NCI-H2171 (cell line): ENCODE measurements at places on chromosomes 16 and 17.

DNA sequence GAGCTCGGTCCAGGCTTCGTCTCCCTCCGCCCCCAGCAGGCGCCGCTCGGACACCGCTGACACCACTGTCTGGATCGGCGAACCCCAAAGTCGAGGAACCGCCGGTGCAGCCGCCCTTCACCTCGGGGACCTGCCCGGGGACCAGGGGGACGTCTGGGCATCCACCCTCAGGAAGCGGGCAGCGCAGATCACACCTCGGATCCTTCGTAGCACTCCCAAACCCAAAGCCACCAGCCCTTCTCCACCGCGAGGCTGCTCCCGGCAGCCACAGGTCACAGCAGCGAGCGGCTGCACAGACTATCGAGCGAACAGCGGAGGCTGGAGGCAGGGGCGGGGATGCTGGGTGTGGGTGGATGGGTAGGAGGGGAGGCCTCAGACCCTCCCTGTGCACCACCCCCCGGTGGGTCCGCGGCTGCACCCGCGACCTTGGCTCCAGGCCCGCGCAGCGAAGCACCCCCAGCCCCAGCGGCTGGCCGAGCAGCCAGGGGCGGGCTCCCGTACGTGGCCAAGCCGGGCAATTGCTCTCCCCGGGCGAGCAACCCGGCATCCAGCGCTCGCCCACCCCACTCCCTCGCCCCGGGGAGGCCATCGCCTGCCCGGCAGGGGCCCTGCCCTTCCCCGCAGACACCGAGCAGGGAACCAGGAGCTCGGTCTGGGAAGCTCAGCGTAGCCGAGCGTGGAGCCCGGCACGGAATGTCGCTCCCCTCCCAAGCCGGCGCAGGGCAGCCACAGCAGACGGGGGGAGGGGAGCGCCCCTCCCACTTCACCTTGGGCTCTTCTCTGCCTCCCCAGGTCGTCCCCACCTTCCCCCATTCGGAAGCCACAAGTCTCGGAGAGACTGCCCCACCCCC is 1.0 kb downstream of the SDK2 start:
- peak; percentile 15 for DNase-seq

DNA sequence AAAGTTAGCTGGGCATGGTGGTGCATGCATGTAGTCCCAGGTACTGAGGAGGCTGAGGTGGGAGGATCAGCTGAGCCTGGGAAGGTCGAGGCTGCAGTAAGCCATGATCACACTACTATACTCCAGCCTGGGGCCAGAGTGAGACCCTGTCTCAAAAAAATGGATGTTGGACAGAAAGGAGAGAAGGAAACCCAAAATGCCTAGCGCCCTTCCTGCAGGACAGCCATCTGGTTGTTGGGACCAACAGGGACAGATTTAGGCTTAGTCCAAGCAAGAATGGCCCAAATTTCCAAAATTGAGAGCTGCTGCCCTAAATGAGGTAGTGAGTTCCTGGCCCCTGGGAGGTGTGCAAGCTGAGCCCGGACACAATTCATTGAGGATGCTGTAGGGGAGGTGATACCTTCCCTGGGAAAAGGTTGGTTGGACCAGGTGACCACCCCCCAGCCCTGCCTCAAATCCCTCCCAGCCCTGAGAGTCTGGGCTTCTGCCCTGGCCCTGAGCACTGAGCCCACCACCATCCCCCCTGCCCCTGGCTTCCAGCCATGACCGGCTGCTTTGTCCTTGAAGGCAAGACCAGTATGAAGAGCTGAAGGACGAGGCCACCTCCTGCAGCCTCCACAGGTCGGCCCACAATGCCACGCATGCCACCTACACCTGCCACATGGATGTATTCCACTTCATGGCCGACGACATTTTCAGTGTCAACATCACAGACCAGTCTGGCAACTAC is 35.1 kb downstream of the IL21R start:
- DNase-seq: no peak

GRCh38 chr17:20234276-20234675 is 225.1 kb downstream of the SPECC1 start:
- DNase-seq: no peak

DNA sequence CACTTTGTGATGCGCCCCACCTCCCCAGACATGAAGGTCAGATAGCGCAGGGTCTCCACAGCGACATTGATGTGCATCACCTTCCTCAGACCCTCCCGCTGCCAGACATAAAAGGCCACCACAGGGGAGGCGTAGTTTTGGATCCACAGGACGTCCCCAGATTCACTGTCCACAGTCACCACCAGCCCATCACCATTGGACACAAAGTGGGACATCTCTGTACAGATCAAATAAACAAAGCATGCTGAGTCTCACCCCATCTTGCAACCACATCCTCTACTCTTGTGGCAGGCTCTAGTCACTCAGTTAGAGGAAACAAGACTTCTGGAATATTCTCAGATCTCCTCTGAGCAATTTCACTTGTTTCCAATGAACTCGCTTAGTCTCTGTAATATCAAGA is 46.3 kb upstream of the ICAM2 start:
- DNase-seq: no peak

DNA sequence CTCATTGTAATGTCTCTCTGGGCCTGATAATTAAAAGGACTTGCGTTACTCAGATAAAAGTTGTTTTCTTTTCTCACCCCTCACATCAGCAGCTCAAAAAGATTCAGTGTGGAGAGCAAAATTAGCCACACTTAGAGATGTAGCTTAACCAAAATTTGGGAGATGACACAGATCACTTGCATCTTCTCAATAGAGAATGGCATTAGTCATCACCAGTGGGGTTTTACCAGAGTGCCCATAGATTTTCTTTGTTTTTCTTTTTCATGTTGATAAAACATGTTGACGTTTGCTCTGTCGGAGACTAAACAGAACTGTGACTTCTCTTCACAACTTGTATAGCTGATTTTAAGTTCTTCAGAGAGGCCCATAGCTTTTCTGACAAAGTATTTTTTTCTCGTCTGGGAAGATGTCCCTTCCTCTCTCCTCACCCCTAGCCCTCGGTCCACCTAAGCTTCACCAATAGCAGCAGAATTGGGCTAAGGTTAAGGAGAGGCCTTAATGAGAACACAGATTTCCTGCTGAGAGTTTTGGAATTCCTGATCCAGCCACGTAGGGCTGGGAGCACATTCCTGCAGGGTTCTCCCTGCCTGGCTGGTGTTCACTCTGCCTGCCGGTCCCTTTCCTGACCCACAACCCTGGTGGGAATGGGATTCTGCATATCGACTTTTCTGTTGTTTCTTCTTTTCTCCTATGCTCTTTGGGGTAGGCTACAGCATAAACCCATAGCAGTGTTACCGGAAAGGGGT is 92.6 kb downstream of the CACNG3 start:
- no peak for DNase-seq

DNA sequence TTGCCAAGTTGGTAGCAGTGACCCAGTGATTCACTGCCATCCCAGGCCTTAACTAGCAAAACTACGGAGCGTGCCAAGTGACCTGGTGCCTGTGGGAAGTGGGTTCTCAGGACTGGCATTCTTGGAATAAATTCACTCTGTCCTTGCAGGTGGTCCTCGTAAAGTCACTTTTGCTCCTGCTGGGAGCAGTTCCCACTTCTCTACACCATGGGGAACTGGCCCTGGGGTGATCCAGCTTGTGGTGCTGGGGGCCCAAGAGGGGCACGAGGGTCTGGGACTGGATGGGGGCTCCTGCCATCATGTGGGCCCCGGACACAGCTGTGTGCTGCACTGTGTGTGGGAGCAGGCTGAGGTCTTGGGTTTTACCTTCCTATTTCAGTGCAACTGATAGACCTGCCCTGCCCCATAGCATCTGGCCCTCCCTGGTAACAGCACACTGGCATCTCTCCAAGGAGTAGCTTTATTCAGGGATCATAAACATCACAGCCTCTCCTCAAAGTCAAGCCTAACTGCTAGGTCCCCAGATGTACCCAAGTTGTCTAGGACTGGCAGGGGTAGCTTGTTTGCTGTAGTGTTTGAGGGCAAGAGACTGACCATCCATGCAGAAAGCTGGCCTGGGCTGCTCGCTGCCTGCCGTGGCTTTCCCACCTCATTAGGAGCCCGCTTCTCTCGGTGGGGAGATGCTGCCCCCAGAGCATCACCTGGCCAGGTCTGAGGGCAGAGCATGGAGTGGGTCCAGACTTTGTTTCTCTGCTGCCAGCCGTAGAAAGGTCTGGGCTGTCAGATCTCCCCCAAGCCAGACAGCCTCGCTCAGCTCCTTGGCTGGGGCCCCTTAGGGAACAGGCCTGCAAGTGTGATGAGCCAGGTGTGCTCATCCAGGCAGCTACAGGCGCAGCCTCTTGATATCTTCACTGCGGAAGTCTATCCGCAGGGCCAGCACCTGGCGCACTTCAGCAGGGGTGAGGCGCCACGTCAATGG is 26.0 kb downstream of the FCSK start:
- DNase-seq: peak; percentile 91

- no peak for DNase-seq
Measured at GRCh38 chr17:21077281-21077680, 34.5 kb upstream of the USP22 start.
